ENCODE measurements at places on chromosomes 3 and 15. TPM values are rescaled to one million over a fixed set of nuclear protein-coding genes. Genes with fewer than 3 reads are reported as not detected.

DNA sequence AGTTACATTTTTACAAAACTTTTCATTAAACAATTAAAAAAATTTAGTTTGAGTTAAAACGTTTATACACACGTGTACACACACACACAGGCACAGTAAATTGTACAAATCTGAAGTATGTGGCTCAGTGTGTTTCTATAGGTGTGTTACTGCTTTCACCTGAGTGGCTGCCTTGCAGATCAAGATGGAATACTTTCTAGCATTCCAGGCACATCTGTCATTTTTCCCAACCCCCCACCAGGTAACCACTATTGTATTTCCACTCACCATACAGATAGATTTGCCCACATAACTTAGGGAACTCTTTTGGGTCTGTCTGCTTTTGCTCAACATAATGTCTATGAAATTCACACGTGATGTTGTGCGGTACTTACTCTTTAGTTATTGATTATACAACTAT lies 141.1 kb downstream of the PTPRG start:
- no peaks in the 10 kb centered on the region for H3K36me3 ChIP-seq
- no peak overlapping the region for H3K4me3 ChIP-seq
- no peak overlapping the region for H3K27ac ChIP-seq
- H3K4me1 ChIP-seq: peaks cover 55% of the 10 kb centered on the region
- no peak for DNase-seq

DNA sequence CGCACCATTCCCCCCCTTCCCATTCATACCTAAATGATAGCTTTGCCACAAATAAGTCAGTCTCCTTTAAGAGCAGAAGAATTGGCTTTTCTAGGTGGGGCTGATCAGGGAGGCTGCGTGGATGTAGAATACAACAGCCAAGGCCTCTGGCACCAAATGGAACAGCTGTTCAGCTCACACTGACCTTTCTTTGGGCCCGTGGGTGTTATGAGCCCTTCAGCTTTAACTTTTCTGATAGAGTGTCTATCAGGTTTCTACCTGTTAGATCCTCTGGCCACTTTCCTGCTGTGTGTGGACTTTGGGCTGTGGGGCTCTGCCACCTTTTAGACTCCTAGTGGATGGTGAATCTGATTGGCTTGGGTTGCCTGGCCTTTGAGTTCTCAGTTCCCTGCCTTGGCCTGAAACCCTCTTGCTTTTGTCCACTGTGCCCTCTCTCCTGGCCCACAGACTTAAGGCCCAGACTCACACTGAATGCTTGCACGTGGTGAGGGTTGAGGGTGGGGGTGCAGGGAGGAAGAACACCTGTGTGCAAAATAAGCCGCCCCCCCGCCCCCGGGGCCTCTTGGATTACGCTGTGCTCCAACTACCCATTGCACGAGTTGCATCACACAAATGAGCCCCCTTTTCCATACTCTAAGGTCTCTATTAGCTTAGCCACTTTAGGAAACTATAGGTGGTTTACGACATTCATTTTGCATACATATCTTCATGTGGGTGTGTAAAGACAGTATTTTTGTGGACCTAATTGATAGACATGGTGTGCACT lies 1.3 kb upstream of the RFX7 start:
- H3K36me3 ChIP-seq: peaks cover 3% of the 10 kb centered on the region
- DNase-seq: no peak
- peak overlapping the region; percentile 95 for H3K27ac ChIP-seq
- H3K4me3 ChIP-seq: peak overlapping the region; percentile 95
- no peaks in the 10 kb centered on the region for H3K27me3 ChIP-seq

DNA sequence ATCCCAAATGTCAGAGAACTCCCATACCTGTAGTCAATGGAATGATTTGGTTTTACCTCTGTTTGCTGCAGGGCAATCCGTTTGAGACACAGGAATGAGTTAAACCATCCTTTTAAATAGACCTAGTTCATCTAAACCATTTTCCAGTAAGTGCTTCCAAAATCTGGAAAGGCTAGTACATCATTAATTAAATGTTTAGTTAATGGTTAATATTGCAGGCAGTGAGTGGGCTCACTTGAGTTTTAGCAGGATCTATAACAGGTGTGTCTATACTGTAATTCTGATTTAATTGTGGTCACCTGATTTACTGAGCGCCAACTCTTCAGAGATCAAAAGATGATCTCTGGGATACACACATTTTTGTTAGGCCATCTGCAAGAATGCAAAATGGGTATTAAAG lies 353.9 kb upstream of the ROPN1 start:
- H3K27ac ChIP-seq: no peak overlapping the region
- no peaks in the 10 kb centered on the region for H3K4me1 ChIP-seq
- no peaks in the 10 kb centered on the region for H3K27me3 ChIP-seq
- DNase-seq: no peak

DNA sequence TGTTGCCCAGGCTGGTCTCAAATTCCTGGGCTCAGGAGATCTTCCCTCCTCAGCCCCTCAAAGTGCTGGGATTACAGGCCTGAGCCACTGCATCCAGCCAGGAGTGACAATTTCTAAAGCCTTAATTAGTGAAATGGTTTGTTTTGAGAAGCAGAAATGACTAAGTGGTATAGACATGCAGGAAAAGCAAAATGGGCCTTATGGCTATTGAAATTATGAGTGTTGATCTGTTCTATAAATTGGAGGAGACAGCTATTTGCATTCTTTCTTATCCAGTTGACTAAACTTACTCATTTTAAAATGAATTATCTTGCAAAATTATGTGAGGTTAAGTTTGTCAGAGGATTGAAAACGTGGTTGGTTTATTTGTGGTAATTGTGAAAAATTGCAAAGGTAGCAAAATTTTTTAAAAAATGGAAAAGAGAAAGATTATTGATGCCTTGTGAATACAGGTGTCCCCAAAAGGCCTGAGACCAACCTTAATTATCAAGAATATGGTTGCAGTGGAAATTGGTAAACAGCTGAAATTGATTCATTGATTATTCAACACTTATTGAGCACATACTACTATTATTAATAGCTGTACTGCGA lies 7.9 kb downstream of the RAP2B start:
- no peak for DNase-seq
- H3K27ac ChIP-seq: no peak overlapping the region
- H3K36me3 ChIP-seq: peaks cover 20% of the 10 kb centered on the region

DNA sequence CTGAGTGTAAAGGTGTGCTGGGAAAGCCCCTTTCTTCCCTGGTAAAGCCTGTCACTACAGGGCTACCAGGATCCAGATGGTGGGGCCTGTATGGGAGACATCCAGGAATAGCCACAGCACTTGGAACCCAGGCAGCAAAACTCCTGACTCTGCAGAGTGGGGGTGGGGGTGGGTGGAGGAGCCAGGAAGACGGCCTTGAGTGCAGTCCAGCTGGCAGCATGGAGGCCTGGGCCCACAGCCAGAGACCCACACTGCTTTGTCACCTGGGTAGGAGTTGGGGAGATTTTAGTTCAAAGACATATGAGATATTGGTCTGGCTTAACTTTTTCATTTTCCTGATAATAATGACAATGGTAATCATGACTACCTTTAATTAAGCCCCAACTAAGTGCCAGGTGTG lies 116.7 kb upstream of the MRPS22 start:
- H3K4me1 ChIP-seq: peaks cover 13% of the 10 kb centered on the region
- H3K4me3 ChIP-seq: no peak overlapping the region
- H3K27me3 ChIP-seq: peaks cover 9% of the 10 kb centered on the region

Gene ITGB5
- 70.7 TPM for total RNA-seq

GRCh38 chr15:31361764-31362515 lies 35.3 kb downstream of the KLF13 start:
- no peaks in the 10 kb centered on the region for H3K36me3 ChIP-seq
- H3K27ac ChIP-seq: peak overlapping the region; percentile 93
- H3K27me3 ChIP-seq: no peaks in the 10 kb centered on the region
- no peak overlapping the region for H3K4me3 ChIP-seq
- DNase-seq: no peak

Gene ANKRD34C
- total RNA-seq: not detected

GRCh38 chr15:55879181-55879580 lies 114.2 kb downstream of the NEDD4 start:
- no peak overlapping the region for H3K4me3 ChIP-seq
- DNase-seq: no peak
- H3K4me1 ChIP-seq: no peaks in the 10 kb centered on the region
- no peak overlapping the region for H3K27ac ChIP-seq

DNA sequence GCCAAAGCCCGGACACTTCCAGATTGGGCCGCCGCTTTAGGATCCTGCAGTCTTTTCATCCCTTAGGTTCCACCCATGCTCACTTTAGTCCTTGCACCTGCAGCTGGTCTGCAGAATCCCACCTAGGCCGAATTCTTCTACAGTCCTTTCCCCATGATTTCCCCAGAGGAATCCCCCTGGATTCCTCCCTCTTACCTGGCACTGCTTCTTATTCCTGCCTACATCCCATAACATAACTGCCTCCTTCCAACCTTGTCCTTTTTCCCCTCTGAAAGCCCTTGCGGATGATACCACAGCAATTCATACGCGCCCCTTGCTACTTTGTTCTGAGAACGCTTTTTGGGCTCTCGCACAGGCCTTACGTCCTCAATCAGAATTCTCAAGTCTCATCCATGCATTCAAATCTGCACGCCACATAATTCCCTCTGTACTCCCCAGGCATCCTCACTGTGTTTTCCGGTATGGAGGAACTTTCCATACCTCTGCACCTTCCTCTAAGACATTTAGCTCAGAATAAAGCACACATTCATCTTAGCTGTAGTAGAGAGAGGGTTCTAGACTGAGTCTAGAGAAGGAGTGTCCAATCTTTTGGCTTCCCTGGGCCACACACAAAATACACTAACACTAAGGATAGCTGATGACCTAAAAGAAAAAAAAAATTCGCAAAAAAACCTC lies 619 bp downstream of the EIF2AK4 start:
- no peak for DNase-seq
- H3K27me3 ChIP-seq: no peaks in the 10 kb centered on the region
- peaks cover 32% of the 10 kb centered on the region for H3K4me1 ChIP-seq
- peak overlapping the region; percentile 96 for H3K4me3 ChIP-seq

Gene DAZL
- total RNA-seq: not detected

DNA sequence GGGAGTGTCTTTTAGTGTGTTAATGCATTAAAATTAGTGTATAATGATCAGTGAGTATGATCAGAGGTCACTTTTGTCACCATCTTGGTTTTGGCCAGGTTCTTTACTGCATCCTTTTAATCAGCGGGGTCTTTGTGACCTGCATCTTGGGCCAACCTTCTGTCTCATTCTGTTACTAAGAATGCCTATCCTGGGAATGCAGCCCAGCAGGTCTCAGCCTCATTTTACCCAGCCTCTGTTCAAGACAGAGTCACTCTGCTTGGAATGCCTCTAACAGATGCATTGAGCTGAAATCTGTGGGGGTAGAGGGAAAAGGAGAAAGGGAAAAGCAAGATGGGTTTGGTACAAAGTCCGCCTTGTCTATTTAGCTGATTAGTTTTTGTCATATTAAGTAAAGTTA lies 5.3 kb upstream of the BLOC1S6 start:
- H3K36me3 ChIP-seq: no peaks in the 10 kb centered on the region
- no peak overlapping the region for H3K27ac ChIP-seq
- H3K4me1 ChIP-seq: peaks cover 6% of the 10 kb centered on the region
- no peak for DNase-seq

- DNase-seq: no peak
- no peak overlapping the region for H3K4me3 ChIP-seq
- no peaks in the 10 kb centered on the region for H3K36me3 ChIP-seq
- H3K27me3 ChIP-seq: no peaks in the 10 kb centered on the region
- H3K27ac ChIP-seq: no peak overlapping the region
Observed at GRCh38 chr3:5840056-5840455, 652.5 kb downstream of the EDEM1 start.

Measured in type B pancreatic cell (in vitro differentiated cells).